ENCODE measurements at places on chromosomes 1 and 21.

GRCh38 chr1:184563308-184563707 is 176.5 kb downstream of the C1orf21 start:
- DNase-seq, result peak; percentile 6

DNA sequence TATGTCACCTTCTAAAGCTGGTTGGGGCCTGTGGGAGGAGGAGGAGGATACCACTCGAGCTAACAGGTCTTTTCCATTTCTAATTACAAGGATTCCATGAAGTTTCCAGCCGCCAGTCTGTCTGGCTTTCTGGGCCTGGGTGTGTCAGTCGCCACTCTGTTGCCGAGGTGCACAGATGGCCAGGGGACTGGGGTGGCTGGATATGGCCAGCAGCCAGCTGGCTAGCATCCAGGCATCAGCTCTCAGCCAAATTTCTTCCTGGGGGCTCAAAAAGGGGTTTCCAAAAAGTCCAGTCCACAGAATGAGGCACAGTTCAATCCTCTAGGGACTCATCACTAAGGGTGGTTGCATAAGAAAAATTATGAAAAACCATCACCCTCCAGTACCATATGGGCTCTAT is 32.4 kb downstream of the ITPKB start:
- DNase-seq, result no peak

- no peak for DNase-seq
These were observed 10.2 kb upstream of the NAV1 start for GRCh38 chr1:201528631-201529252.

DNA sequence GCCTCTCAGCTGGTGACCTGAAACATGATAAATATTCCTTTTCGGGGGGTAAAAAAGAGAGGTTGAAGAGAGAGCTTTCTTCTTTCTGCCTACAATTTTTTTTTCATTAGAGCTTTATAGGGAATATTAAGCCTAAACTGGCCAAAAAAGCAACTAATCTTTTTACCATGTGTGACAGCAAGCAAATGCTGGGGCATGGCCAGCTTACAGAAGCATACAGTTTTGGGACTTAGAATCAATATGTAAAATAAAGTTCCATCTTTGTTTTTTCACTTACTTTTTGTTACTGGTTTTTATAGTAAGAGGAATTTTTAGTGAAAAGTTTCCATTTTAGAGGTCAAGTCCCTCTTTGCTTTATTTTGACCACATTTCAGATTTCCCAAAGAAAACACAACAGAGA is 301.2 kb upstream of the DEPDC1 start:
- no peak for DNase-seq

DNA sequence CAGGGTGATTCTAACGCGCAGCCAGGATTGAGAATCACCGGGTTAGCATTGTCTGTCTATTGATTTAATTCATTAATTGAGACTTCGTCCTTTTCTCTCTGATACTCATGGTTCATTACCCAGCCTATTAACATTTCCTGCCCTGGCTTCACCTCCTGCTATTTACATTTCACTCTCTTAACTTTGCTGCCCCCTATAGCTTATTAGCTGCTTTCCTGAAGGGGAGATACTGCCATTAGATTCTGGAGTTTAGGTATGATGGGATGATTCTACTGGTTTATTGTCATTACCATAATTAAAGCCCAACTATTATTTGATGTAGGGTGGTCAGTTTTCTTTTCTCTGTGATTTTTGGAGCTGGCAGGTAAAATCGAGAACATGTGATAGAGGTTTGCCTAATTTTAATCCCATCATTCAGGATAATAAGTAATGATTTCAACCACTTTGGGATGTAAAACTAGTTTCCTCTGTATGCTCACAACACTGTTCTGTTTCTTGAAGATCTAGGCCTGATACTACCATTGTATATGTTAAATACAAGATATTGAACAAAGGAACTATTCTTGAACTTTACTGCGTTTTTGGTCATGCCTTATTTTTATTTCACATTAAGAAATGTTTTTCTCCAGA is 6.4 kb downstream of the PPP2R5A start:
- DNase-seq, result no peak

DNA sequence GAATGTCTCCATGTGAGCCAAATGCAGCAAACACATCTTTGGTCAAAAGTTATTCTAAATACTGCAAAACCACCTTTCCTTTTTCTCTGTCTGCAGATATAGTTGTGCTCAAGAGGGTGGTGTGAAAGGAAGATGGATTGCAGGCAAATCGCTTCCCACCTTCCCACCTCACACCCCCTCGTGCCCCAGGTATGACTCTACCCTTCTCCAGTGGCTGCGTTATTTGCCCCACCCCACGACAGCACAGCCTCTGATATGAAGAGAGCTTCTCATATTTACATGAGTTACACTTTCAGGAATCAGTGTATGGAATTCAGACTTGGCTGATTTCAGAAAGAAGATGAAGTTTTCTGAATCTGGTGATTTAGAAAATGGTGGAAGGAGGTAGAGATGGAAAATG is 5.8 kb downstream of the TRIM58 start:
- no peak for DNase-seq

GRCh38 chr21:14677639-14678179 is 131.6 kb upstream of the SAMSN1 start:
- DNase-seq, result no peak

- DNase-seq, result no peak
These were observed 148.6 kb upstream of the ZC3H12A start for GRCh38 chr1:37325509-37326437.

- no peak for DNase-seq
These were observed 725 bp downstream of the RTCA start for GRCh38 chr1:100266741-100267140.

- no peak for DNase-seq
These were observed 210.1 kb upstream of the NRIP1 start for GRCh38 chr21:15274701-15275485.

DNA sequence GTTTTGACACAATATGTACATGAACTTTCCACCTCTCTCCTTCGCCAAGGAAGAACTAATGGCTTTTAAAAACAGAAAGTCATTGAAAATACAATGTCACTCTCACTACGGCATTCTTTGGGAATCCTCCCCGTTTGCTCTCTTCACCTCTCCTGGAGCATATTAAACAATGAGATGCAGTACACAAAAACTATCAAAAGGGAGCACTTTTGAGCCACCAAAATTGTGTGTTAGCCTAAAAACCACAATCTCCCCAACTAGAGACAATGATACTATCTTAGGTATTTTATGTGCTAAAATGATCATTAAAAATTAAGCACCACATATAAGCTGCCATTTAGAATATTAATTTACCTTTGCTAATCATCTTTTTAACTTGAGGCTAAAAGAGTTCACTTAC is 425.5 kb downstream of the KCTD3 start:
- DNase-seq, result peak; percentile 26

- no peak for DNase-seq
These were observed at the start of gene ELAVL4 for GRCh38 chr1:50108497-50109059. Gene ELAVL4, plus strand, starts transcription at chr1:50108920. Its CDS starts 270 bp downstream, at chr1:50109190.

DNA sequence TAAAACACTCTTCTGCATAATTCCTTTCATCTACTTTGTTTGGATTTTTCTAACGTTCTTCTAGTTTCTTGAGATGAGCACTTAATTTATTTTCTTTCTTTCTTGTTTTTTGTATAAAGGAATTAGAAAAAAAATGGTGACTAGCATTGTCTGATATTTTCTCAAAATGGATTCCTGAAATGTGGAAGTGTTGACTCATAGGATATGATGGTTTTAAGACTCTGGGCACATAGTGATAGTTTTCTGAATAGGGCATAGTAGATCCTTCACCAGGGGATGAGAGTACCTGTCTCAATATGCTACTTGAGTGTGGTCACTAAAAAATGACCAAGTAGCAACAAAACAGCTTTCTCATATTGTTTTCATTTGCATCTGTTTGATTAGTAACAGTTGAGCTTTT is 100.9 kb downstream of the PEX14 start:
- DNase-seq, result no peak

- no peak for DNase-seq
These were observed 300 bp downstream of the USP24 start for GRCh38 chr1:55214934-55215193.

- no peak for DNase-seq
These were observed 38.5 kb downstream of the OBSCN start for GRCh38 chr1:228246216-228246900.

- DNase-seq, result no peak
These were observed 5.6 kb downstream of the AIRE start for GRCh38 chr21:44291078-44291935.

- DNase-seq, result peak; percentile 93
These were observed 1.0 kb downstream of the DNAJB4 start for GRCh38 chr1:78005755-78006154.

GRCh38 chr1:202586018-202586821 is 124.0 kb downstream of the SYT2 start:
- DNase-seq, result no peak

DNA sequence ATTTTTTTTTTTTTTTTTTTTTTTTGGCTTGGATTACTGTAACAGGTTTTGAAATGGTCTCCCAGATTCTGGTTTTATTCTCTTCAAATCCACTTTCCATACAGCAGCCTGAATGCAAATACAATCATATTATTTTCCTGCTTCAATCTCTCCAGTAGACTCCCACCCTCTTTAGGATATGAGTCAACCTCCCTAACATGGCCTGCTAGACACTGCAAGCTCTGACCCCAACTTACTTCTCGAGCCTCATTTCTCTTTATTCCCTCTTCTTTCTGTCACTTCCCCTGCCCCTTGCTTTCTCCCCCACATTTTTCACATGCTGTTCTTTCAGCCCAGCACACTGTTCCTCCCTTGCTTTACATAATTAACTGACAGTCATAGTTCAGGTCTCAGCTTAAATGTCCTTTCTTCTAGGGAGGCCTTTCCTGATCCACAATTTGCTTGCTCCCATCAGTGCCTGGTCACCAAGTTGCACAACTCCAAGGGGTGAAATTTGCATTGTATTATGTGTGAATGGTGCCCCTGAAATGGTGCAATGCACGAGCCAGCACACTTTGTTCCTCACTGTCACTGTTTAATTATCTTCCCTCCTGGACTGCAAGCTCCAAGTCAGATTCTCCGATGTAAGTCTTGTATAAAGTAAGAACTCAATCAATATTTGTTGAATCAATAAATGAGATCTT is 22.1 kb upstream of the IL19 start:
- DNase-seq, result no peak

DNA sequence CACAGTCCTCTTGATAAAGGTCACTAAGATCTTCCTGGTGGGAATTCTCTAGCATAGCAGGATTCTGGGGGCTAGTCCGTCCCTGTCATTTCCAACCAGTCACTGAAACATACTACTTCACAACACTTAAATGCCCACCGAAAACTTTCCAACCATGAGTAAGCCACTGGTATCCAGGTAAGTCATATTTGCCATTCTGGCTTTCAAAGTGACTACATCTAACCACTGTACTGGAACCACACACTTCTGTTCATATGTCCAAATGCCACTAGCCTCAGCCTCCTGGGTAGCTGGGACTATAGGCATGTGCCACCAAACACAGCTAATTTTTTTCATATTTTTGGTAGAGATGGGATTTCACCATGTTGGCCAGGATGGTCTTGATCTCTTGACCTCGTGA is 64.3 kb upstream of the VANGL1 start:
- no peak for DNase-seq

- peak; percentile 23 for DNase-seq
These were observed 7.2 kb downstream of the CNIH3 start for GRCh38 chr1:224623310-224623714.

DNA sequence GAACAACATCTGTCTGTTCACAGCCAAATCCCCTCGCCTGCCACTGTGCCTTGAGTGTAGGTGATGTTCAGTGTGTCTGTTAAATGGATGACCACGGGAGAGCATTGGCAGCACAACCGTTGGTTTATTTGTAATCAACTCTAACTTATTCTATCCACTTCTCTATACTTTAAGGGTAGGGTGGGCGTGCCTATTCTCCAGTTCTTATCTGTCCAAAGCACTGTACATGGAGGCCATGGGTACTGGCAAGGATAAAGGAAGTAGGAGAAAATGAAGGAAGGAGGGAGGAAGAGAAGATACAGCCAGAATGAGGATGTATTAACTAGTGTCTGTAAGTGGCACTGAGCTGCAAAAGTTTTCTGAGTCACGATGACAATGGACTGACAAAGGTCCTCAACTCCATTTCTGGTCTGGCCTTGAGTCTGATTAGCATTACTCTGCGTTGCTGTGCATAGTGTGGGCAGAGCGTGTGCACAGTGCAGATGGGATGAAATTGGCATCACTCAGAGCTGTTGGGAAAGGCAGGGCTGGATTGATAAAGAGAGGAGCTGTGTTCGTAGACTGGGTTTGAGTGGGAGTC is 7.1 kb downstream of the RHOU start:
- DNase-seq, result no peak

- no peak for DNase-seq
These were observed 23.7 kb upstream of the TMEM54 start for GRCh38 chr1:32924881-32925344.

- DNase-seq, result no peak
These were observed 5.9 kb upstream of the DHX9 start for GRCh38 chr1:182833271-182833670.

DNA sequence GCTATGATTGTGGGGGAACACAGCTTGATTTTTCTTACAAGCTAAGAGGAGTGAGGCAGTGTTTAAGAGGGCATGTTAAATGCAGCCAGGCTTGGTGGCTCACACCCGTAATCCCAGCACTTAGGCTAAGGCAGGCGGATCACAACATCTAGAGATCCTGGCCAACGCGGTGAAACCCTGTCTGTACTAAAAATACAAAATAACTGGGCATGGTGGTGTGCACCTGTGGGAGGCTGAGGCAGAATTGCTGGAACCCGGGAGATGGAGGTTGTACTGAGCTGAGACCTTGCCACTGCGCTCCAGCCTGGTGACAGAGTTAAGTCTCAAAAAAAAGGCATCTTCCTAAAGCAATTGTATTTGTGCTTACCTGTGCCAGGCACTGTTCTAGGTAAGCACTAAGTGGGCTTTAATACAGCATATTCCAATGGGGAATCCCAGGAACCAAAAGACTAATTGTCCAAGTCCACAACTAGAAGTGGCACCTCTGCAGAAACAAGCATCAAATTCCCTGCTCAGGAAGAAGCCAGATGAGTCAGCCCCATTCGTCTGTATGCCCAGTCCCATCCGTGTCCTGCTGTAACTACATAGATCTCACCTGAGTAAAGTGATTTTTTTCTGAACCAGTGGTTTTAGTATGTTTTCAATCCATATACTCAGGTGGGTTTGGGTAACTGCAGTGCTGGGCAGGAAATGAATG is 4.6 kb downstream of the RCC1 start:
- no peak for DNase-seq

DNA sequence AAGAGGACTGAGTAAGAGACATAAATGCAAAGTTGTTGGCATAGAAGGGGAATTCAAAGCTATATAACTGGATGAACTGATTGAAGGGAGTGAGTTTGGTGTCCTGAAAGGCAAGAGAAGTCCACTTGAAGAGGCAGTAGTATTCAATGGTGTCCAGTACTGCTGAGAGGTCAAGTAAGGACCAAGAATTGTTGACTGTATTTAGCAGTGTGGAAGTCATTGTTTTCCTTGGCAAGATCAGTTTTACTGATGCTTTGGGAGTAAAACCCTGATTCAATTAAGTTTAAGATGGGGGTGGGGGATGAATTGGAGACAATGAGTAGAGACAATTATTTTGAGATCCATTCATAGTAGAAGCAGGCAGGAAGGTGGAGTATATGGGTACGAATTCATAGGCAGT is 5.8 kb upstream of the LRRC8D start:
- DNase-seq, result no peak

GRCh38 chr1:15067148-15067547 is 86.4 kb upstream of the TMEM51 start:
- DNase-seq, result no peak

All from astrocyte of the cerebellum (primary cell).